ENCODE measurements at places on chromosomes 12 and 14.

DNA sequence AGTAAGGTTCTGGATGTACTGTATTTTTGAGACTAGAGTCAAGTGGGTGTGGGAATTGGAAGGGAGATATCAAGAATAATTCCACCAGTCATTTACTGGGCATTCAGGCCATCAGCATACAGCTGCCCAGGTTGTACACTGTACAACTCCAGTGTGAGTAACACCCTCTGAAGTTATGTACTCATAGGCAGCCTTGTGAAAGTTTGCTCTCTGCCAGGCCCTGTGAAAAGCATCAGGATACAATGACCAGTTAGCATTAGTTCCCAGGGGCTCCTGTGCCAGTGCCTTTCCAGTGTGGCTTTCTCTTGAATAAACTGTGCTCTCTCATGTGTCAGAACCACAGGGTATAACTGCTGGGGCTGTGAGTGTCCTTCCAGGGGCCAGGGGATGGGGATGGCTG, 89.7 kb downstream of the LGMN start:
- DNase-seq, result no peak

GRCh38 chr12:95908573-95908972, 33.8 kb downstream of the CCDC38 start:
- DNase-seq, result no peak

GRCh38 chr12:10708862-10709261, 14.3 kb downstream of the YBX3 start:
- DNase-seq, result no peak

DNA sequence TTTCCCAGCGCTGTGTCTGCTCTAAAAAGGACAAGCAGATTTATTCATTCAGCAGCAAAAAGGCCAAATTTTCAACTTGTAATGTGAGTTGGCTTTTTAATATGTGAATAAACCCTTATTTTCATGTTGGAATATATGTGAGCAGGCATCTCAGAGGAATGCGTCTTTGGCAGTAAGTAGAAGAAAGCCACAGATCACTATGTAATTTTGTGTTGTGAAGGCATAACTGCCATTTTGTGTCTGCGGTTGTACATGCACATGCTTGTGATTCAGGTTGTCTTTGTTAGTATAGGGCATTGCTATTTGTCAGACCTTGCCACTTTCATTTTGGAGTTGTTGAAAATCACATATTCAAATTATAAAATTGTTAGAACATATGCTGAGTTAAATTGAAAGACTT, 398.8 kb upstream of the RGS6 start:
- DNase-seq, result no peak

GRCh38 chr12:82425241-82425640, 66.9 kb downstream of the METTL25 start:
- no peak for DNase-seq

GRCh38 chr12:5861416-5861815, 83.6 kb downstream of the ANO2 start:
- no peak for DNase-seq

- DNase-seq, result no peak
These were observed 105.0 kb downstream of the FAR2 start for GRCh38 chr12:29253906-29254625.

- DNase-seq, result no peak
These were observed 4.7 kb upstream of the COCH start for GRCh38 chr14:30869551-30870155.

- no peak for DNase-seq
These were observed 222.0 kb downstream of the PPM1H start for GRCh38 chr12:62712681-62713573.

GRCh38 chr12:39467432-39467870, 24.5 kb upstream of the KIF21A start:
- no peak for DNase-seq

GRCh38 chr12:104376650-104377513, 73.3 kb downstream of the EID3 start:
- no peak for DNase-seq

GRCh38 chr14:63632932-63633514, 8.6 kb downstream of the WDR89 start:
- DNase-seq, result no peak

GRCh38 chr12:114404926-114405518, 922 bp downstream of the TBX5 start:
- no peak for DNase-seq

DNA sequence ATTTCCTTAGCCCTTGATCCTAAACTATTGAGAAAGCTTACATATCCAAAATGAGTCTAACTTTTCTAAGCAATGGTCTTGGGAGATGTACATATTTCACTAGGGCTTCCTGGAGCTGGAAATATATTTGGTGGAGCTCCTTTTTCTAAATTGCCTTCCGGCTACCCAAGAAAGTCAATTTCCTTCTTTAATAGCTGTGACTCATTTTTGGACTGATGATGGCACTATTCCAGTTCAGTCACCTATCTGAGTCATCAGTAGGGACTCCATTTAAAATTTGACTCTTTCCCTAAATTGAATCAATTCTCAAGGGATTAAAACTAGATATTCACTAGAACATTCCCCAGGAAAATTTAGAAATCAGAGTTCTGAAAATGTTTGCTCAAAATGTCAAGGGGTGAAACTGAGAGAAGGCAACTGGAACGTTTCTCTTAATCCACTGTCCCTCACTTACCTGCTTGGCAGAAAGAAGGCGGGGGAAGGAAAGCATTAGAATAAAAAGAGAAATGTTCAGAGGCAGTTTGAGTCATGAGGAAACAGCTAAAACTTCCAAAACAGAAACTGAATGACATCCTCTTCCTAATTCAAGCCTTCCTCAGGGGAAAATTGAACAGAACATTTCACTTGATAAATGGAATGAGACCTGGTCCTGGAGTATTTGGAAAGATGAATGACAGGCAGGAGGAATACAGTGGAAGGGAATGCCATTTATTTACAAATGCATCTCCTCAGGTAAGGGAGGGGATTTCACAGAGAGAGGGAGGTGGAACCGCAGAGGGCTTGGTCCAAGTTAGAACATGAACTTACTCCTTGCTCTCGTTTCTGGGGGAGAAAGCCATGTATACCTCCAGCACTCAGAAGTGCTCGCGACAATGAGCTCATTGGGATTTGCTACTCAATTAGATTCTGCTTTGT, 91.2 kb downstream of the RGS6 start:
- DNase-seq, result no peak

All from activated CD4-positive, alpha-beta T cell treated with anti-CD3 and anti-CD28 coated beads for 24 hours (primary cell).